Amniotic stem cell (primary cell): ENCODE measurements at places on chromosomes 7 and 10.

DNA sequence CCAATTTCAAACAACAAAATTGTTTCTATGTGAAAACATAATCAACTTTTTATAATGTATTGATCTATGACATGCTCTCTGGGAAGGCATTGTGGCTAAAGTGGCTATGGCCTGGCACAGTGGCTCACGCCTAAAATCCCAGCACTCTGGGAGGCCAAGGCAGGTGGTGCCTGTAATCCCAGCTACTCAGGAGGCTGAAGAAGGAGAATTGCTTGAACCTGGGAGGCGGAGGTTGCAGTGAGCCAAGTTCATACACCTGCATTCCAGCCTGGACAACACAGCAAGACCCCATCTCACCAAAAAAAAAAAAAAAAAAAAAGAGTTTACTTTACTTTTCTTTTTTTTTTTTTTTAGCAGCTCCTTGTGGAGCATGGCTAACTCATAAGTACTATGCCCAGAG lies 38.9 kb upstream of the CPN1 start:
- no peak for DNase-seq

DNA sequence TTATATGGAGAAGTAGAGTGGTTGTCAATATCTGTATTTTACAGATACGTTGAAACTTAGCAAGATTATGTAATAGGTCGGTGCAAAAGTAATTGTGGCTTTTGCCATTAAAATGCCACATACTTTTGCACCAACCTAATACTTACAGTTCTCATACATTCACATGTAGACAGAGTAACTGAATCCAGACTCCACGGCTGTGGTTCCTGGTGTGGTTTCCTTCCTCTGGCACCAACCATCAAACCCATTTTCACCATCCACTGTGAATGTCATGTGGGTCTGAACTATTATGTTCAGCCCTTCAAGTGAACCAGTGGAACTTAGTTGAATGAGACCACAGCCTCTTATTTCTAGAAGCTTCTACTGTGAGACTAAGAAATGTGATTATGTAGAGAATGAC lies 31.5 kb upstream of the SLIT1 start:
- no peak for DNase-seq

- DNase-seq: no peak
These were observed 4.2 kb downstream of the GDF2 start for GRCh38 chr10:47326306-47326926.

DNA sequence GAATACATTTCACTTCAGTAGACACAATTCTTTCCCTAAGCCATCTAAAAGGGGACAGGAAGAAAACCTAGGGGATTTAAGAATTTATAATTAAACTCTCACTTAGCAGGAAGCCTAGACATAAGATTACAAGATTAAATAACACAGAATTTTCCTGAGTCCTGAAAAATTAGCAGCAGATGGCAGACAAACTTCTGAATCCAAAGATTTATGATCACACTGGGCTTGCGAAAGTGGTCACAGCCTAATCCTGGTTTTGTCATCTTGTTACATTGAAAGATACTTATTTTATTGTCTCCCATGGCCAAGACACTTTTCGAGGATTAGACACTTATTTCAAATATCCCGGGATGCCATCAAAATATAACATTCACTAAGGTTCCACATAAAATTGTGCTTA lies 2.9 kb downstream of the ERLIN1 start:
- no peak for DNase-seq

GRCh38 chr10:84493951-84494848 lies 165.8 kb downstream of the CCSER2 start:
- peak; percentile 11 for DNase-seq

DNA sequence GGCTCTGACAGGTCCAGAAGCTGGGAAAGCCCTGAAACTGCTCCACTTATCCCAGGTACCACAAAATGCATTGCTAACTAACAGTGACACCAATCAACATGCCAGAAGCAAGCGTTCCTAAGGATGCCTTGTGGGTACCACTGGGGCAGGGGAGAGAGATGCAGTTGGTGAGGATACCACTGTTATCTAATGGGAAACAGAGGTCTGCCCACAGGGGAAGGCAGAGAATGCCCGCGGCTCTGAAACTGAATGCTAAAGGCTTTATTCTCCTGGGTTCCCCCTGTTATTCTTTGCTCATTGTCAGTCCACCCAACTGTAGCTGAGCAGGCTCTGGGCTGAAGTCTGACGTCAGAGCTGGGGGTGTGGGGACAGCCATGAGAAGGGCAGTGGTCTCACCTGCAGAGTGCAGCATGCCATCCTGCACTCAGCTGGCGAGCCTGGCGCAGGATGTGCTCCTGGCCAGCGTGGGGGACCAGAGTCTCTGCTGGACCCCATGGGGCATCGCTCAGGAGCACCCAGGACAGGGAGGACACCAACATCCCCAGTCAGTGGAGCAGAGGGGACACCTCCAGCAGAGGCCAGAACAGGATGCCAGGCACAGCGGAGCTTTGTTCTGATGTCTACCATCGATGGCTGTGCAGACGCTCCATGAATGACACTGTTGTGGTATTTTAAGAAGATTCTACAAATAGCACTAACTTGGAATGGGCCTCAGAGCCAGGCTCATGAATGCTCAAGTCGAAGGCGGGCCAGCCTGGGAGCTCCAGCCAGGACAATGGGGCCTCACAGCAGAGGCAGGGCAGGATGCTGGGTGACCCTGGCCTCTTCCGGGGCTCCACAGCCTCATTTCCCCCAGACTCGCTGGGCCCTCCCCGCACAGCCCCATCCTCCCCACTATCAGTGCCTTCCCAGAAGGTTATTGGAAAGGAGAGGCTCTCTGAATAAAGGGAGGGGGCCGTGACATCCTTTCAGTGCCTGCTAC lies 95.8 kb downstream of the ARHGAP22 start:
- DNase-seq: no peak

DNA sequence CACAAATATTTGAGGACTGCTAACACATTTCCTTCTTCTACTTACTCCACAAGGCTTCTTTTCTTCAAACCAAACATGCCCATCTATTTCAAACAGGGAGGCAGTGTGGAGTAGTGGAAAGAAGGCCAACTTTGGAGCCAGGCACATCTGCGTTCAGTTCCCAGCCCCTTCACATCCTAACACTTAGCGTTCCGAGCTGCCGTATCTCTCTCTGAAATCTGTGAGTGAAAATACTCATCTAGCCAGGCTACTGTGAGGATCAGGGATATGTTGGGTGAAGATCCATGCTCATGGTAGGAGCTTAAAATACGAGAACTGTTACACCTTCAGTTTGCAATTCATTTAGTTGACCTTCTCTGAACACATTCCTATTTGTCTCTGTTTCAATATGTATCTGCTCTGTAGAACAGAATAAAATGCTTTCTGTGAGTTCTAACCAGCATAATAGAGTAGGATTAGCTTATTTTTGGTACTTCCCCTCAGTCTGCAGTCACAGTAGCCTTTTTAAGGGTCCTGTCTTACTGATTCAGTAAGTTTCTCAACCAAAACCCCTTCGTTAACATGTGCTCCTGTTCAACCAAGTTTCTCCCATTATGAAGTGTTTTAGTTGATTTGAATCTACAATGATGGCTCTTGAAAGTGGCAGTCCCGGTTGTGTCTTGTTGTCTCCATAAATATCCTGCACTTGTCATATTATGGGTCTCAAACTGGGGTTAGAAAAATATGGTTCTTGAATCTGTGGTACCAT lies 3.3 kb upstream of the MEST start:
- DNase-seq: no peak

DNA sequence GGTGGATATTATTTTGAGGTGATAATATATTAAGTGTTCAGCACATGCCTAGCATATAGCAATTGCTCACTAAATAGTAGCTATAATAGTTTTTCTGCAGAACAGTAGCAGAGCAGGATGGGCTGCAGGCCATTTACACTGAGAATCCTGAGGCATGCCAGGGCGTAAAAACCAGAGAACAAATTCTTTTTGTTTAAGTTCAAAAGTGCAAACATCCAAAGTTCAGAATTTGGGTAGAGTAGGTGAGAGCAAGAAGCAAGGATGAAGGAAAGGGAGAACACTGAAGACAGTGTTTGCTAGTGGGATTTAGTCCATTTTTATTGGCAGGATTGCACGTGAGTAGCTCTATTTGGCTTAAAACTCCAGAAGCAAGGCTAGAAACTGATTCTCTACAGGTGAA lies 72.0 kb upstream of the RHOBTB1 start:
- no peak for DNase-seq

DNA sequence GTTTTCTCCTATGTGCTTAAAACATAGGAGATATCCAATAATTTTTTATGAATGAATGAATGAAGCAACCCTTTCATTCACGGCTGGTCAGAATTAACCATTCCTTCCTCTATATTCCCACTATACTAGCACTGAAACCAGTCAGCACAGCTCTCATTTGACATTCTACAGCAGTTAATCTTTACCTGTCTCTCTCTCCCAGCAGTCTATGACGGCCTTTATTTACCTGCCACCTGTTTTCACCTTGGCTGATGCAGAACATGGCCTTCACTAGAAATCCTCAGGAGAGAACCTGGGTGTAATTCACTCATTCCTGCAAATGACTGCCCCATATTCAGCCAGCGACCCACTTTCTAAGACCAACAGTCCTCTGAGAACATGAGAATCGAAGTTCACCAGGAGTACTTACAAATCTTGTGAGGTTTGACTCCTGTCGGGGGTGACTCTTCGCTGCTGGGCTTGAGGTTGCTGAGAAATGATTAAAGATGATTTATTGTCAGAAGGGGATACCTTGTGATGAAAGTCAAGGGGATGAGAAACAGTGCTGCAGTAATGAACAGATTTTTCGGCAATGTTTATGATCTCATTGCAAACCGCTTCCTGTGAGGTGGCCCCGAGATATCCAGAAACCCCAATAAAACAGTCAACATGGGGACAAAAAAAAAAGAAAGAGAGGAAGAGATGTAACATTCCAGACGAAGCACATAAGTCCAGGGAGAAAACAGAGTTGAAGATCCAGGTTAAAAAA lies 30.9 kb upstream of the PDLIM1 start:
- no peak for DNase-seq

- DNase-seq: no peak
These were observed 196.2 kb downstream of the PTN start for GRCh38 chr7:137147338-137147720.

- DNase-seq: no peak
These were observed 926.2 kb downstream of the KCNMA1 start for GRCh38 chr10:76711222-76711997.

DNA sequence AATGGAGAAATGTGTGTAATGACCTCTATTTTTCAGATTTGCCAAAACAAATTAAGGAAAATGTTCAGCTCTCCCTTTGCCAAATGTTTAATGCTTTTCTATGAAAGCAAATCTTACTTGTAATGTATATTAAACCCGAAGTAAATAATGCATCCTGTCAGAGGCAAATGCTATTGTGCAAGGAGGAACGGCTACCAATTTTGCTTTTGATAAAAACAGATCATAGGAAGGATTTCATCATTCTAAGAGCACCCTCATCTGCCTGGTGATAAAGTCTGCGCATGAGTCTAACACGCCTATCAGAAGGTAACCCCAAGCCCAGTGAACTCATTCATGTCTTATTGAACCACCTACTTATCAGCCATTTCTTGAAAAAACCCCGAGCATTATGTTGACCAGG lies 412.4 kb upstream of the MKI67 start:
- DNase-seq: no peak
